ENCODE measurements at places on chromosomes 4 and X.

GRCh38 chr4:9983211-9983610 lies 38.1 kb downstream of the SLC2A9 start:
- no peak for DNase-seq

DNA sequence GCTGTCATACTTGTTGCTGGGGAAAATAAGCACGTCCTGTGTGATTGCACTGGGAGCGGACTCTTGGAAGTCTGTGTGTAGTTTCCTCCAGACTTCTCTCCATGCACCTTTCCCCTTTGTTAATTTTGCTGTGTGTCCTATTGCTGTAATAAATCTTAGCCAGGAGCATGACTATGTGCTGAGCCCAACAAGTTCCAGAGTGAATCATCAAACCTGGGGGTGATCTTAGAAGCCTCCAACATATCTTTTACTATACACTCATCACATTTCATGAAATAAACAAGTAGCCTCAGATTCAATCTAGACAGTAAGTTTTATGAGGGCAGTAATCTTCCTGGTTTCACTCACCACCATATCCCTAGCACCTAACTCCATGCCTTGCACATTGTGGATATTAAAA lies 43.3 kb upstream of the FGF13 start:
- no peak for DNase-seq

DNA sequence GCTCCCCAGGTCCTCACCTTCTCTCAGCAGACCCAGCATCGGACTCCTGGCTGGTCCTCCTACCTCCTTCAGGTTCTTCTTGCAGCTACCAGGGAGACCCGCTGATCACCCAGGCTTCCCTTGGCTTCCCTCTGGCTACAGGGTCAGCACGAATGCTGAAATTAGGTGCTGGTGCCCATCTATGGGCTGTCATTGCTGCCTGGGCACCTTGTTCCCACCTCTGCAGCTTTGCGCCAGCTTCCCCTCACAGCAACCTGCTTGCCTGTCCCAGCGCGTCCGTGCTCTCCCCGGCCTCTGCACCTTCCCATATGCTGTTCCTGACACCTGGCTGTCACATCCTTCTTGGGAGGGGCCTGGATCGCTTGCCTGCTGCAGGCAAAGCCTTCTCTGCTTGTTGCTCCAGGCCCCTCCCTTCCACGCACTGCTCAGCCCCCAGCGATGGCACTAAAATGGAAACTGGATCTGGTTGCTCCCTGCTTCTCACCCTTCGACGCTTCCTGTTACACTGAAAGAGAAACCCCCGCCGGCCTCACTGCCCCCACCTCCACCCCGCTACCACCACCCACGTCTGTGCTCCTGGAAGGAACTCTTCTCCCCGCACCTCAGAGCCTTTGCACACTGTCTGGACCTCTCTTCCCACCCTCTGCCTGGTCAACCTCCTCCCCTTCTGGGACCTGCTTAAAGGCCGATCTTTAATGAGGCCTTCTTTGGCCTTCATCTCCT lies 22.2 kb downstream of the C4orf50 start:
- DNase-seq: no peak

DNA sequence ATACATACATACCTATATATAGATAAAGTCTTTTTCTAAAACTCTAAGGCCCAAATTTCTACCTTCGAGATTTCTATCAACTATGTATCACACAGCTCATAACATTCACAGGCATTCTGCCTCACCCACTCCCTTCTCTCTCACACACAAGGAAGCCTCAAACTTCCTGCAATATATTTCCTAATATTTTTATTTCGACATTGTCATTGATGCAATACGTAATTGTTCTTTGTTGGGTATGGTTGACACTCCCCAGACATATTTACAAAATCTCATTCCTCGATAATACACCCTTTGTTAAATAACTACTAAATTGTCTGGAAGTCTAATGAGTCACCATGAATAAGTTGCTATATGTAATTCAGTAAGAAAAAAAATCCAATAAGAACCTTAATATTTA lies 143.5 kb downstream of the HNRNPD start:
- DNase-seq: no peak

DNA sequence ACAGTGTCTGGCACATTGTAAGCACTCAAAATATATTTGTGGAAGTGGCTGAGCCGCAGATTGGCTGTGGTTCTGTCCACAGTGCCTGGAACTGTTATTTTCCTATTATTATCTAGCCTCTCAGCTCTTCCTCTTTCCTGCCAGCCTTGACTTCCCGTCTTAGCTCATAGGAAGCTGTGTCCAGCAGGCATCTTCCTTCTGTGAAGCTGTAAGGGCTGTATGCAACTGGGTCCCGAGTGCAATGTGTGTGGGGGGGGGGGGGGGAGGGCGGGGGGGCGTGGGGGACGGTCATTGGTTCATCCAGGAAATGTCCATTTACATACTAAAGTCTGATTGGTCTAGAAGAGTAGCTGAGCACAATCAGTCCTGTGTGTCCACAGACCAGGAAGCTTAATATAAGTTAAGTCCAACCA lies 210.7 kb downstream of the PDGFRA start:
- DNase-seq: no peak

DNA sequence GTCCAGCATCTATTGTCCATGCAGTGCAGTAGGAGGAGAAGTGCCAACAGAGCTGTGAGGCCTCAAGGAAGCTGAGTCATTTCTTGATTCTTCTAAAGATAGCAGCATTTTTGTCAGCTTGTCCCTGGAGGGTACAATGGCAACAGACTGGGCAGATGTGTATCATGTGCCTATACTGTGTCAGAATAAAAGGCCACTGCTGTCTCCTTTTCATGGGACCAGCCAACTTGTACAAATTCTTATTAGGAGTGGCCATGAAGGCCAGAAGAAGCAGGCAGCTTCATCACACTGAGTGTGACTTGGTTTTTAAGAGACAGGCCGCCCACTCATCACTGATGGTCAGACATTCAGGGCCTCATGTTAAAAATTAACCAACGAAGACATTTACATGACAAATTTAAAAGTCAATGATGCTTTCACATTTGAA lies 185.0 kb upstream of the FAM241A start:
- no peak for DNase-seq

DNA sequence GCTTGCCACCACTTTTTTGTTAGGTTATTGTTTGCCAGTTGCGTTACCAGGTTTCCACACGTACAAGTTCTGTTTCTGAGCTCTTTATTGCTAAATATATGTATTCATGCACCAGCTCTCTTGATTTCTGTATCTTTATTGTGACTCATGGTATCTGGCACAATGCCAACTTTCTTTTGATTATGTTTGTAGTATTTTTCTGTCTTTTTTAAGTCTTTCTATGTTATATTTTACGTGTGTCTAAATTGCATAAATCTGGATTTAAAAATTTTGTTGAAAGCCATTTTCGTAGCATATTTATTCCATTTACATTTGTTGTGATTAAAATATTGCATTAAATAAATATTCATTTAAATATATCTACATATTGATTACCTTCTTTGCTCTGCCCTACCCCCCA lies 73.8 kb downstream of the KDM6A start:
- no peak for DNase-seq

All from stimulated activated CD8-positive, alpha-beta memory T cell treated with anti-CD3 and anti-CD28 coated beads, Interleukin-15, amount 100 ng/mL, for 4 hours (primary cell).